Heart right ventricle (tissue), 16 donors: ENCODE measurements at places on chromosomes 16 and 17.

GRCh38 chr17:73710095-73710592 lies 65.9 kb upstream of the SDK2 start:
- H3K4me3 ChIP-seq, result no peak overlapping the region
- H3K27me3 ChIP-seq, result peaks cover 38% of the 10 kb centered on the region
- no peak overlapping the region for H3K27ac ChIP-seq

GRCh38 chr17:29103341-29103740 lies 60.4 kb downstream of the PIPOX start:
- no peaks in the 10 kb centered on the region for H3K27me3 ChIP-seq
- H3K4me3 ChIP-seq, result no peak overlapping the region
- H3K36me3 ChIP-seq, result peaks cover 72% of the 10 kb centered on the region
- H3K27ac ChIP-seq, result no peak overlapping the region
- peaks cover 11% of the 10 kb centered on the region for H3K4me1 ChIP-seq

GRCh38 chr16:48300391-48300856 lies 53.1 kb upstream of the ABCC11 start:
- H3K27ac ChIP-seq, result no peak overlapping the region
- H3K27me3 ChIP-seq, result no peaks in the 10 kb centered on the region
- no peaks in the 10 kb centered on the region for H3K4me1 ChIP-seq
- H3K36me3 ChIP-seq, result peaks cover 43% of the 10 kb centered on the region
- DNase-seq, result no peak

GRCh38 chr17:8614988-8615387 lies 15.5 kb downstream of the MYH10 start:
- no peak overlapping the region for H3K4me3 ChIP-seq
- no peak for DNase-seq
- H3K4me1 ChIP-seq, result no peaks in the 10 kb centered on the region
- H3K27me3 ChIP-seq, result no peaks in the 10 kb centered on the region

- no peak overlapping the region for H3K27ac ChIP-seq
- no peak overlapping the region for H3K4me3 ChIP-seq
- no peak for DNase-seq
Measured at GRCh38 chr16:63466-63865, 9.0 kb downstream of the RHBDF1 start.

- H3K36me3 ChIP-seq, result no peaks in the 10 kb centered on the region
- peak overlapping the region; percentile 69 for H3K27ac ChIP-seq
- no peaks in the 10 kb centered on the region for H3K27me3 ChIP-seq
Measured at GRCh38 chr17:76492123-76492988, 8.9 kb downstream of the RHBDF2 start.

- H3K4me1 ChIP-seq, result no peaks in the 10 kb centered on the region
- no peaks in the 10 kb centered on the region for H3K27me3 ChIP-seq
- peak overlapping the region; percentile 82 for H3K27ac ChIP-seq
- no peak overlapping the region for H3K4me3 ChIP-seq
- H3K36me3 ChIP-seq, result no peaks in the 10 kb centered on the region
Measured at GRCh38 chr17:40290629-40291280, 3.1 kb downstream of the CDC6 start.

- H3K27me3 ChIP-seq, result no peaks in the 10 kb centered on the region
- no peaks in the 10 kb centered on the region for H3K4me1 ChIP-seq
- no peaks in the 10 kb centered on the region for H3K36me3 ChIP-seq
- H3K27ac ChIP-seq, result no peak overlapping the region
Measured at GRCh38 chr16:31298958-31299357, 39.2 kb downstream of the ITGAM start.

GRCh38 chr17:79776376-79777119 lies 1.4 kb upstream of the CBX2 start:
- peak overlapping the region; percentile 81 for H3K27ac ChIP-seq
- DNase-seq, result no peak
- H3K27me3 ChIP-seq, result peaks cover 61% of the 10 kb centered on the region
- H3K4me3 ChIP-seq, result peak overlapping the region; percentile 58
- peaks cover 10% of the 10 kb centered on the region for H3K4me1 ChIP-seq

DNA sequence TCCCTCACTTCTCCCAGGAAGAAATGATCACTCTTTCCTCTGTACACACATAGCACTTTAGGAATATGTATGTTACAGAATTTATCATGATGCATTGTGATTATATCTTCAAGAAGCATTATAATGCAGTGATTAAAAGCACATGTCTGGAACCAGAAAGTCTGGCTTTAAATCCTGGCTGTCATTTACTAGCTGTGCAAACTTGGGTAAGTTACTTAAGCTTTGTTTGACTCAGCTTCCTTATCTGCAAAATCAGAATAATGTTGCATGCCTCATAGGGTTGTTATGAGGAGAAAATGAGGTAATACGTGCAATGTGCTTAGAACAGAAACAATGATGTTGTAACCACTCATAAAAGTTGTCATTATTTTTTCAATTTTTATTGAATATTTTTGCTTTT lies 156.3 kb upstream of the ZKSCAN2 start:
- no peak overlapping the region for H3K4me3 ChIP-seq
- no peak for DNase-seq
- no peaks in the 10 kb centered on the region for H3K4me1 ChIP-seq
- no peak overlapping the region for H3K27ac ChIP-seq
- no peaks in the 10 kb centered on the region for H3K36me3 ChIP-seq
- H3K27me3 ChIP-seq, result no peaks in the 10 kb centered on the region

GRCh38 chr17:76398523-76399174 lies 14.2 kb downstream of the SPHK1 start:
- peaks cover 3% of the 10 kb centered on the region for H3K4me1 ChIP-seq
- peaks cover 99% of the 10 kb centered on the region for H3K36me3 ChIP-seq
- no peak overlapping the region for H3K27ac ChIP-seq
- DNase-seq, result no peak
- no peaks in the 10 kb centered on the region for H3K27me3 ChIP-seq

- peaks cover 44% of the 10 kb centered on the region for H3K4me1 ChIP-seq
- peaks cover 16% of the 10 kb centered on the region for H3K36me3 ChIP-seq
- no peaks in the 10 kb centered on the region for H3K27me3 ChIP-seq
- no peak for DNase-seq
Measured at GRCh38 chr16:585351-585750, 4.5 kb upstream of the RAB40C start.

DNA sequence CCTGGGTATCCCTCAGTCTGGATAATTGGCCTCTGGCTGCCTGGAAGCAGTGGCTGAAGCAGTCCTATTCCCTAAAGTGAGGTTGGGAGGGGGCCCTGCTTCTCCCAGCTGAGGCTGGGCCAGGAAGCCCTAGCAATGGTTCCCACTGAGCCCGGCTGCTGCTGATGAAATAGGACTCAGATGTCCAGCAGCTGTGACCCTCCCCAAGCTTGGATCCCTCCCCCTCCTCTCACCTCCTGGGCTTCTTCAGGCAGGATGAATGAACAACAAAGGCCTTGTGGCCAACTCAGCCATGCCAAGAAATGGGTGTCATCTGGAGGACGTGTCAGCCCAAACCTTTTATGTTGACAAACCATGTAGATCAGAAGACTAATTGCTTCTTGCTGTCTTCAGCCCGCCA lies 42.0 kb downstream of the AXIN2 start:
- no peaks in the 10 kb centered on the region for H3K36me3 ChIP-seq
- no peaks in the 10 kb centered on the region for H3K27me3 ChIP-seq
- no peak overlapping the region for H3K4me3 ChIP-seq
- DNase-seq, result no peak
- no peak overlapping the region for H3K27ac ChIP-seq

- DNase-seq, result no peak
- H3K4me1 ChIP-seq, result no peaks in the 10 kb centered on the region
- peaks cover 86% of the 10 kb centered on the region for H3K36me3 ChIP-seq
- no peak overlapping the region for H3K4me3 ChIP-seq
- H3K27me3 ChIP-seq, result no peaks in the 10 kb centered on the region
Measured at GRCh38 chr16:69366431-69366830, 14.8 kb upstream of the TMED6 start.

DNA sequence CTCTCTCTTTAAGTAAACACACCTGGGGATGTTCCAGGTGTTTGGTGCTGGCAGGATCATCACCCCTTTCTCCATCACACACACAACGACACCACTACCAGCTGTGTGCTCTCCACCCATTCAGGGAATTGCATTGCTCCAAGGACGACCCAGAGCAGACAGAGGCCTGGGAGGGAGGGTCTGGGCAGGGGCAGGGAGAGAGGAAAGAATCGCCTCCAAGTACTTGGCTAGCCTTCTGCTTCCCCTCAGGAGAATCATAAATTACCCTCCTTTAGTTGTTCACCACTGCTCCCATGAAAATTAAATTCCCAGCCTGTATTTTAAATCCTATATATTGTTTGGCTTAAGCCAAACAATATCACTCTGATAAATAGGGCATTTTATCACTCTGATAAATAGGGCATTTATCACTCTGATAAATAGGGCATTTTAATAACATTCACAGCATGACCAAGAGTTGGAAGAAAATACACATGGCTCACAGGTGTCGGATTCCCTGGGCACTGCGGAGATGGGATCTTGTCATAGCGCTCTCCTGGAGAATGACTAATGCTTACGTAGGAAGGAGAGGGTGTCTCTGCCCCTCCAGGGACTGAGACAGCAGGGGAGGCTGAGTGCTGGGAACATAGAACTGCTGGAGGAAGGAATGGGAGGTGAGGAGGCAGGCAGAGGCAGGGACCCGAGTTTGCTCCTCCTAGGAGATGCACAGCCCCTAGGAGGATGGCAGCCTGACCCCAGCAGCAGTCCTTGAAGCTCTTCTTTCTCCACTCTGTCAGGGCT lies 673.6 kb downstream of the HS3ST4 start:
- DNase-seq, result no peak
- no peaks in the 10 kb centered on the region for H3K36me3 ChIP-seq
- no peaks in the 10 kb centered on the region for H3K4me1 ChIP-seq

GRCh38 chr17:61047515-61047914 lies 352.1 kb upstream of the TBX2 start:
- no peak overlapping the region for H3K27ac ChIP-seq
- peaks cover 21% of the 10 kb centered on the region for H3K4me1 ChIP-seq
- H3K36me3 ChIP-seq, result no peaks in the 10 kb centered on the region
- no peak overlapping the region for H3K4me3 ChIP-seq

- H3K4me3 ChIP-seq, result no peak overlapping the region
- no peak overlapping the region for H3K27ac ChIP-seq
- H3K4me1 ChIP-seq, result no peaks in the 10 kb centered on the region
Measured at GRCh38 chr16:86515777-86516622, 5.7 kb downstream of the FOXF1 start.

DNA sequence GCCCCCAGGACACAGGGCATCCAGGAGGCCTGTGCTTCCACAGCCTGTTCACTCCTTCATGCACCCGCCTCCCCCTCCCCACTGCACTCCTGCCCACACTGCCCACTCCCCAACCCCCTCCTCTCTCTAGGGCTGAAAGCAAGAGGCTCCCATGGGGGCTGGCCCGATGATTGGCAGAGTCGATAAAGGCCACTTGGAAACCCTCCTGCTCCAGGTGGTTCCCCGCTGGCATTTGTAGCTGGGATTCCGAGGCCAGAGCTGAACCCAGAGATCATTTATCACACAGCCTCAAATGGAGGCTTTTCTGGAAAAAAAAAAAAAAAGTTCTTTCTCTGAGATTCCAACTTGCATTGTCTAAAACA lies 74.1 kb downstream of the SREBF1 start:
- no peaks in the 10 kb centered on the region for H3K36me3 ChIP-seq
- H3K4me3 ChIP-seq, result no peak overlapping the region
- no peak overlapping the region for H3K27ac ChIP-seq
- H3K27me3 ChIP-seq, result no peaks in the 10 kb centered on the region

DNA sequence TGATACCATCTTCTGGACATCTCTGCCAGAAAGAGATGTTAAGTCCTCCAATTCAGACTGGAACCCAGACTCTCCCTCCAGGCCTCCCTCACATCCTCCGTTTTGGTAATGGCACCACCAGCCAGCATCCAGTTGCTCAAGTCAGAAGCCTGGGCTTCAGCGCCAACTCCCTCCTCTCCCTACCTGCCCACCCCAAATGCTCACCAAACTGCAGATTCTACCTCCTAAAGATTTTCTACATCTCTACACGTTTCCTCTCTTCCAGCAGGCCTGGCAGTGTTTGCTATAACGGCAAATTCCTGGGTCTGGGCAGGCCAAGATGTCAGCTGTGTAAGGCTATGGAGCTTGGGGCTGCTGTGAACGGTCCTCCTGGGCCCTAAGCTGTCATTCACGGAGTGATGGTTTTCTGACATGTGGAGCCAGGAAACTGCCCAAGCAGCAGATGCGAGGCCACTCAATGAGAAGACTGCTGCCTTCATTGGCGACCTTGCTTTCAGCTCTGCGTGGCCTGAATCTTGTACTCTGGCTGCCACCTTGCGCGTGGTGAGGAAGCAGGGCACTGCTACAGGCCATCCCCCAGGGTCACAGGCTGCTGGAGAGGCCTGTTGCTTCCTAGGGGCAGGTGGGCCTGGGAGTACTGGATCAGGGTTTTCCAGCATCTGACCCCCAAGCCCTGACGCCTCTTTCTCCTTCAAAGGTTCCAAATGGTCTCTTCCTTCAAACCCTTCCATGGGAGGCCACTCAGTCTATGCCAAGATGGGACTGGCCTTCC lies 37.7 kb downstream of the TBX4 start:
- no peak overlapping the region for H3K27ac ChIP-seq
- no peaks in the 10 kb centered on the region for H3K27me3 ChIP-seq
- H3K4me3 ChIP-seq, result no peak overlapping the region

- H3K4me3 ChIP-seq, result no peak overlapping the region
- H3K27ac ChIP-seq, result no peak overlapping the region
- no peaks in the 10 kb centered on the region for H3K4me1 ChIP-seq
- no peak for DNase-seq
- H3K27me3 ChIP-seq, result no peaks in the 10 kb centered on the region
Measured at GRCh38 chr16:80375973-80376372, 164.8 kb upstream of the DYNLRB2 start.

- peak overlapping the region; percentile 40 for H3K4me3 ChIP-seq
- no peaks in the 10 kb centered on the region for H3K4me1 ChIP-seq
- H3K27ac ChIP-seq, result no peak overlapping the region
- H3K27me3 ChIP-seq, result peaks cover 23% of the 10 kb centered on the region
- H3K36me3 ChIP-seq, result no peaks in the 10 kb centered on the region
Measured at GRCh38 chr16:24609740-24610415, 70.5 kb downstream of the RBBP6 start.

DNA sequence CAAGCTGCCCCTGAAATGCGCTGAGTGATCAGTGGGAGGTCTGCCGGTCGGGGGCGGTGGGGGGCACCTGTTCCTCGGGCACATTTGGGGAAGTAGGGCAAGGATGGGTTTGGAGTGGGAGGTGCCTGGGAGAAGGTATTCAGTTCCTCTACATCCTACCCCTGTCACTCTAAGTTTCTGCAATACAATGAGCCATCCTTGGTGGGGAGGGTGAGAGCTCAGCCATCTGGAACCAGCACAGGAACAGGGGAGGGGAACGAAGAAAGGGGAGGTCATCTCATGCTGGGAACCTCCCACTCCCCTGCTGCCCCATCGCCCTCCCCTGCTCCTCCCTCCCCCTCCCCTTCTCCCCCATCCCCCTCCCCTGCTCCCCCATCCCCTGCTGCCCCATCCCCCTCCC lies 4.2 kb downstream of the DPH1 start:
- H3K27ac ChIP-seq, result no peak overlapping the region
- no peak for DNase-seq
- H3K27me3 ChIP-seq, result no peaks in the 10 kb centered on the region
- peaks cover 8% of the 10 kb centered on the region for H3K36me3 ChIP-seq

DNA sequence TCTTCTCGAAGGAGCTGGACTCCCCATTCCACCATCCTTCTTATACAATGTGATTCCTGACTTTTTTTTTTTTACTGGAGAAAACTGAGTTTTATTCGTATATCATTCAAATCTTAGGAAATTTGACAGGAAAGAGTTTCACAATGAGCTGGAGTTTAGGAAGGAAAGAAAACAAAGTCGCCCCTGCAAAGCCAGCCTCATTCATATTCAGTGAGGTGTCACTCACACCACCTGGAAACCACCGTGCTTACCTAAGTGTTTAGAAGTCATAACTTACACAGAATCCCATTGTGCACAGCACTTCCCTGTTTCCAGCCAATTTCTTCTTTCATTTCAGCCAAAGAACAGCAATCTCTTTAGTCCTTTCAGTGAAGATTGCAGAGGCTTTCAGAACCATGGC lies 90.3 kb upstream of the CHMP6 start:
- no peaks in the 10 kb centered on the region for H3K4me1 ChIP-seq
- DNase-seq, result no peak
- H3K4me3 ChIP-seq, result no peak overlapping the region
- H3K27me3 ChIP-seq, result no peaks in the 10 kb centered on the region
